ENCODE measurements at places on chromosomes 3 and 15.

DNA sequence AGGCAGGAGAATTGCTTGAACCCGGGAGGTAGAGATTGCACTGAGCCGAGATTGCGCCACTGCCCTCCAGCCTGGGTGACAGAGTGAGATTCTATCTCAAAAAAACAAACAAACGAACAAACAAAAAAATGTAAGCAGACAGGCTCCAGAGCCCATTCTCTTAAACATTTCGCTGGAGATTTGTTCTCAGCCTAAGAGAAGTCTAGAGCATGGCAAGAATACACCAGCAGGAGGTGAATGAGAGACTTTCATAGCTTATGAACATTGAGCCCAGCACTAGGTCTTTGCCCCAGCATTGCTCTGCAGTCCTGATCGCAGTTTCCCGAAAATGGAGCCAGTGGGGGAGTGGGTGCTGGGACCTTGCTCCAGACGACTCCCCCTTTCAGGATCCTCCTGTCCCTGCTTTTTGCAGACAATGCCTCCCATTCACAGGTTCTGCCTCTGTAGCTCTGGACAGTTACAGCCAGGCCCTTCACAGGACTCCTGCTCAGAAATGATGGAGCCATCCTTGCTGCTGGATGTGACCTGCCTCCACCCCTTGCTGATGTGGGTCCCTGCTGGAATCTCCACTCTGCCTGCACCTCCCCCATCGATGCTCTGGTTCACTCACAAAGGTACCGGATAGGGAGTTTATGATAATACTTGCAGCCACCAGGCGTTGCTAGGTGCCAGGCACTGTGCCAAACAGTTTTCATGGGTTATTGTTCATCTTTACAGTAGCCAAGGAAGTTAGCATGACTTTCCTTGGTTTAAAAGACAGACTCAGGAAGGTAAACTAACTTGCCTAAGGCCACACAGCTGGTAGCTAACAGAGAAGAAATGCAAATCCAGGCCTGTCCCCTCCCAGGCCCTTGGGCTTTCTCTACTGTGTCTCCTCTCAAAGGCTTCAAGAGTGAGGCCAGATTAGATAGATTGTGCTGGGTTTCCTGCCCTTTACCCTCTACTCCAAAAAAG is 329.7 kb upstream of the TLE3 start:
- no peak for DNase-seq

DNA sequence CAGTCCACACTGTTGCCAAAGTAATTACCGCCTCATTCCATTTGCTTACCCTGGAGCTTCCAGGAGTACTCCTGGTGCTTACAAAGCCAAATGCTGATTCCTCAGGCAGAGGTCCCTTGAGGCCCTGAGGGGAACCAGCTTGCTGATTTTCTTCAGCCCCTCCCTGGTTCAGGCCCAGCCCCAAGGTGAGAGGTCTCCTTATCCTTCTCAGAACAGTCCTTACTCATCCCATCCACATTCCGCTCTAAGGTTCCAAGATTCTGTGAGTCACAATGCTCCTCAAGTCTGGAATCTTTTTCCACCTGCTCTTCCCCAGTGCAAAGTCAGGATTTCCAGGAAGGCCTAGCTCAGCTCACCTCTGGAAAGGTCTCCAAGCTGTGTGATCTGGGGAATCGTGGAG is 1.8 kb upstream of the ATP10A start:
- no peak for DNase-seq

DNA sequence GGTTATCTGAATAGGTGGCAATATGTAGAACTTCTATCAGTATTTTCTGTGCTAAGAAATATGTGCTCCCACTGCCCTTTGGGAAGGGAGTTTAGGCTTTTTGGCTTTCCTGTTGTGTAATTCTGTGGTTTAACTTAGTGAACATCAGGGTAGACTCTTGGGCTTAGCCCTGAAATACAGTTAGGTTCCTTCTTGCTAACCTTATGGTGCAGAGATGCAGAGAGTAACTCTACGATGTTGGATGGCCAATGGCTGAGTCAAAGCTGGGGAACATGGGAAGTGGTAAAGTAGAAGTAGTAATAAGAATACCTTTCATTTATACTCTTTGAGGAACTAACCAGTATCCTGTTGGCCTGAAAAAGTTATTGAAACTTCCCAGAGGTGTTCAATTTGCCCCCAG is 80.8 kb upstream of the IL12A start:
- DNase-seq: no peak

GRCh38 chr3:190265126-190265525 is 57.1 kb downstream of the CLDN1 start:
- DNase-seq: no peak
